Activated CD8-positive, alpha-beta memory T cell treated with anti-CD3 and anti-CD28 coated beads, Interleukin-2, amount 10 ng/mL, durations not matched to agents 7 days and 5 days (primary cell): ENCODE measurements at places on chromosomes 1 and 21. TPM values are rescaled to one million over a fixed set of nuclear protein-coding genes. Genes with fewer than 3 reads are reported as not detected.

HHIPL2 gene
- 0.12 TPM for total RNA-seq

DNA sequence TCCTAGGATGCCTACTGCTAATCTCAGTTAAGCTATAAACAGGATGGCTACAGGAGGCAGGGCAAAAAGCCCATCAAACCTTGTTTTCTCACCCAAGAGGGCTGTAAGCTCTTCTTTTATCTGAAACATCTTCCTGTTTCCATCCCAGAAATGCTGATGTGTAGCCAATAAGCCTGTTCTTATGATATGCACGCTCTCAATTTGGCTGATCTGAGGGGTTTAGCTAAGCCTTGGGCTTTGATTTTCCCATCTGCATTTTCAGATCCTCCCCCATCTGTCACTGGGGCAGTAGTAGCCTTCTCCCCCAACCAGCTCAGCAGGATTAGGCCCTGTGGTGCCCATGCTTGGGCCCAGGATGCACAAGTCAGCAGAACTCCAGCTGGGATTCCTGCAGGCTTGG, 105.0 kb downstream of the BRINP2 start:
- no peaks in the 10 kb centered on the region for H3K27me3 ChIP-seq
- no peak for DNase-seq
- no peaks in the 10 kb centered on the region for H3K36me3 ChIP-seq
- no peaks in the 10 kb centered on the region for H3K4me1 ChIP-seq

DNA sequence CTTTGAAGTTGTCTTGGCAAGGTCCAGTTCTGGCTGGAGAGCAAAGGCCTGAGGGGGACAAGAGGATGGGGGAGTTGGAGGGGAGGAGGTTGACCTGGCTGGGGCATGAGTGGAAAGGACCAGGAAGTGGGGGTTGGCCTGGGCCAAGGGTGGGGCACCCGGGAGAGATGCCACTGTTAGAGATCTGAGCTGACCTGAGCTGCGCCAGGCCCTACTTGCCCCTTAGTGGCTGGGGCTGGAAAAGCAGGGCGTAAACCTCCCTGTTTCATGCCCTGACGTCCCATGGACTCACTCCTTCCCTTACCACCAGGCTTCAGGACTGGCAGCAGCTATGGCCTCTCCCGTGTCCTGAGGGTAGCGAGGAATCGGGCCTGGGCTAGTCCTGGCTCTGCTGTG, 16.9 kb downstream of the FAAH start:
- no peaks in the 10 kb centered on the region for H3K27me3 ChIP-seq
- no peaks in the 10 kb centered on the region for H3K36me3 ChIP-seq
- no peak overlapping the region for H3K4me3 ChIP-seq
- no peak overlapping the region for H3K27ac ChIP-seq
- no peak for DNase-seq

GRCh38 chr1:7424352-7424890, 346.7 kb upstream of the VAMP3 start:
- no peak for DNase-seq
- H3K4me1 ChIP-seq = no peaks in the 10 kb centered on the region
- H3K36me3 ChIP-seq = no peaks in the 10 kb centered on the region
- H3K27me3 ChIP-seq = no peaks in the 10 kb centered on the region

DNA sequence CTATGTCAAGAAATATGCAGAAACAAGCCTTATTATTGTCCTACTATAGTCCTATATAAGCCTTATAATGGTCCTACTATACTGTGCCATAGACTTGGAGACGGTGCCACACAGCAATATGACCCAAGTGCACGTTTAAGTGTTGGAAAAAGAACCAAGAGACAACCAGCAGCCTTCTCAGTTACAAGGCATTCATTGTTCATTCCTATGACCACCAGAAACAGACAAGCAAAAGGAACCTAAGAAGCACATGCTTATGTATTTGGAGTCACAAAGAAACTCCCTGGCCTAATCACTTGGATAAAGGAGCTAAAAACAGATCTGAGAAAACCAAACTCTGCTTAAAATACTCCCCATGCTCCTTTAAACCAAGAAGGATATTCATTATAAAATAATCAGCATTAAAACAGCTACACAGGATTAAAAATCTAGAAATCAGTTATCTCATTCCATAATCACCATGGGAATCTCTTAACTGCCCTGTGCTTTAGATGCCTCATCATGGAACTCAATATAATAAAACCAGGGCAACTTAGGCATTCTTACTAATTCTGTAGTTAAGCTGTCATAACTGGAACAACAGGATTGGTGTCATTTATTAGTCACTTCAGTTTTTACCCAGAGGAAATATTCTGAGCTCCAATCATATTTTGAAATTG, 7.0 kb downstream of the COLGALT2 start:
- peaks cover 1% of the 10 kb centered on the region for H3K36me3 ChIP-seq
- DNase-seq = no peak
- peaks cover 15% of the 10 kb centered on the region for H3K4me1 ChIP-seq
- H3K27ac ChIP-seq = no peak overlapping the region
